Activated naive CD4-positive, alpha-beta T cell treated with anti-CD3 and anti-CD28 coated beads, Interleukin-2, amount 50 U/mL, for 16 hours (primary cell): ENCODE measurements at places on chromosomes 2 and 18.

GRCh38 chr2:46384457-46384815, 87.2 kb downstream of the EPAS1 start:
- no peak for DNase-seq

DNA sequence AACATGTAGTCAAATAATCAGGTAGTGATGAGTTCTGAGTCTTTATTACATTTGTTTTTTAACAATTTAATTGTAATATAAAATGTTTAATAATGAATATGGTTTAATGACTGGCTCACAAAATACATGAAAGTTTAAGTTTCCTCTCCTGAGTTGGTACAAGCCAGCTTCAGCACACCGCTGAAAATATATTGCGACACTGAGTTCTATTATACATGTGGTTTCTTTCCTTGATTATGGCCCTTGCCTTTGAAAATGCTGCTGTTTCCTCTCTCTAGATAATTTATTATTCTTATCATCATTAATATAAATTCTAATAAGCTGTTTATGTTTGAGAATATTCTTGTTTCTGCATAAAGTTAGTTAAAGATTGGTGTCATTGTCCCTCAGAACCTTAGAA, 249.3 kb downstream of the PARD3B start:
- DNase-seq: no peak

GRCh38 chr18:79379251-79379905, 16.4 kb upstream of the NFATC1 start:
- DNase-seq: no peak

DNA sequence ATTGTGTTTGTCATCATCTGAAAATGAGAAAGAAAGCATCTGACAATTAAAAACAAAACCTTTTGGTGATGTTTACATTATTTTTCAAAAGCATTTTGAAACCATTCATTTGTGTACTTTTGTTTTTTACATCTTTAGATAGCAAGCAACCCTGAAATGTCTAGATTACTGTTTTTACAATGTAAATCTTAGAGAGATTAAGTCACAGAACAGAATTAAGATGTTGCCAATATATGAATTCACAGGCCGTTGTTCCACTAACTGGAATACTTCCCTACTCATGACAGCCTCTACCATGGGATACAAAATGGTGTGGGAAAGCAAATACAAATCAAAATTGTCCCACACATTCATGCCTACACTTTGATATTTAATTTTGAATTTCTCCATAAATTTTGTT, 480.0 kb upstream of the ZEB2 start:
- no peak for DNase-seq

GRCh38 chr18:3265564-3266033, 3.7 kb downstream of the MYL12B start:
- no peak for DNase-seq

DNA sequence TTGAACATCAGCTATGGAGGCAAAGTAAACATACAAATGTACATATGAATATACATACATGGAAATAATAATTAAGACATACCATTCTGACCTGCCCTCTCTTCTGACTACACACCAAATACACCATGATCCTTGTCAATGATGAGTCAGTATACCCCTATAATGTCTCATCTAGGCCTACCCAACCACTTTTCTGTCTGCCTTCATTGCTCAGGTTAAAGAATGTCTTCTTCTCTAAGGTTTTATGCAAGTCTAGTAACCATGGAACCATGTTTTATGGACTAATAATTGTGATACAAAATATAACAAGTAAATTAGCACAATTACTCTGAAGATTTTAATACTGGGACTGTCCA, 128.7 kb downstream of the NCKAP5 start:
- DNase-seq: no peak

- no peak for DNase-seq
These were observed 17.3 kb downstream of the NFATC1 start for GRCh38 chr18:79413025-79413424.

- no peak for DNase-seq
These were observed 36.2 kb downstream of the ASB1 start for GRCh38 chr2:238462782-238463396.

GRCh38 chr18:28124131-28125029, 52.5 kb downstream of the CDH2 start:
- DNase-seq: no peak

DNA sequence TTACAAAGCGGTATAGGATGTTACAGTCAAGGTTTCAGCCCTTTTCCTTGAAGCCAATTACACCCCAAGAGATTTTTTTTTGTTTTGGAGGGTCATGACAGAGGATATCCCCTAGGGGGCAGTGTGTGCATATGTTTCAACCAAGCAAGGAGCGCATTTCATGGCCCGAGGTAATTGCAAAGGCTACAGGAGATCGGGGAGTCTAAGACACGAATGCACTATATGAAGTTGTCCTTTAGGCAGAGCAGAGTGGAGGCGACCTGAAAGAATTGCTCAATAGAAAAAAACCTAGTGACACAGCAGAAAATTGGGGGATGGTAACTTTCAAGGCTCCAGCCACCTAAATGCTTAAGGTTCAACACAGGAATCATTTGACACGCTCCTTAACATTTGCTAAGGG, 219.8 kb upstream of the PARD3B start:
- DNase-seq: peak; percentile 40

DNA sequence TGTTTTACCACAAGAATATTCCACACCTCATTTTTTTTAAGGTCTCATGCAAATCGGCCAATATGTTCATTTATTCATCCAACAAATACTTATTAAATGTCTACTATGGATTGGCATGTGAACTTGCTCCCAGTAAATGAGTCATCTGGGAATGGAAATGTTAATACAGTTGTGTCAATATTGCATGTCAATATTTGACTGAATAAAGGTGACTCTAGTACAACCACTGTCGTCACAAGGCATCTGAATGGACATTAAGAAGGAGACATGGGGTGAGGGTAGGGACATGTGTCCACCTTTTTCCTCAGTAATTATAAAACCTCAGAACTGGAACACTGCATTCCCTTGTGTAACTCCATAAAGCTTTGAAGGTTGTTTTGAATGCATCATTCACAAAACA, 365.4 kb downstream of the ADCYAP1 start:
- no peak for DNase-seq

DNA sequence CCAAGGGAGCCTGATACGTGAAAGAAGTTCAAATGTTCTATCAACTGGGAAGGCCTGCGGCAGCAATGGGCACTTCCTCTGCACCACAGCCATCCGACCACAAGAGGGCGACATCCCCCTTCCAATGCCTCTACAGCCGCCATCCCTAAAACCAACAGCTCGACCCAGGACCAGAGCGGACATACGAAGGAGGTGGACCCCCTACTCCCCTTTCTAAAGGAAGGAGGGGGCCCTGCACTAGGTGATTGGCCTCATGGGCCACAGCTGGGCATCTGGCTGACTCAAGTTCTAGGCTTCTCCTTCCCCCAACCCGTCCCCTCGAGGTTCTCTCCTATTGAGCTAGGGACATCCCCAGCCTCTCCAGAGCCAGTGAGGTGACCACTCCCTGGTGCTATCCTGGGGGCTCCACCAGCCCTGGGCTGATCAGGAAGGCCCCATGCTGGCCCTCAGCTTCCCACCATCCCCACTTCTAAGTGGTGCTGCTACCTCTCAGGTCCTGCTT, 217.2 kb downstream of the TNS1 start:
- peak; percentile 71 for DNase-seq

DNA sequence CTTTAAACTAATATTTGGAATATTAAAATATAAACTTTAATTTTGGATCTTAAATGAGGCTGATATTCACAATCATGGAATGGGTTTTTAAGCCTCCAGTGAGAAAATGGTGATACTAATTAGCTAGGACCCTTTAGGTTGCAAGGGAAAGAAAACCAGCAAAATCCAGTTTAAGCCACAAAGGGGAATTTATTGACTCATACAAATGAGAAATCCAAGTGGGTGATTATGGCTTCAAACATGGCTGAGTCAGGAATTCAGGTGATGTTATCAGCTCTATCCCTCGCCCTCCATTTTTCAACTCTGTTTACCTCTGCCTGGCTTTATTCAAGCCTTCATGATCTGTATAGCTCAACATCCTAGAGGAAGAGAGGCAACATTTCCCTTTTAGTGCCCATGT, 75.3 kb upstream of the DLX2 start:
- no peak for DNase-seq

DNA sequence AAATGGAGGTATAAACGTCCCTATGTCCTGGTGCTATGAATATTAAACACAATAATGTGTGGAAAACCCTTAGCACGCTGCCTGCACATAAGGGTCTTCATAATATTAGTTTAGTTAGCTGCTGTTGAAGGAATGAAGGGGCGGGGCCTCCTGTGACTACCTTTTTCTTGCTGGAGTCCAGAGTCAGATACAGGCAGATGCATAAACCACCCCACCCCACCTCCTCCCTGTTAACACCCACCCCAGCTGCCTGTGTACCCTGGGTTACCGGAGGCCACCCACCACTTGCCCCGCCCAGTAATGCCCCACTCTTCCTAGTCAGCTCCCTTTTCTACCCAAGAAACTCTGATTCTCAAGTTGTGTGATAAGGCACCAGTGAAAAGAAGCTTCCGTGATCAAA, 158.4 kb downstream of the EN1 start:
- no peak for DNase-seq

- DNase-seq: no peak
These were observed 34.5 kb upstream of the FOSL2 start for GRCh38 chr2:28357948-28358667.

- no peak for DNase-seq
These were observed 52.9 kb downstream of the ANKRD12 start for GRCh38 chr18:9189491-9189890.

DNA sequence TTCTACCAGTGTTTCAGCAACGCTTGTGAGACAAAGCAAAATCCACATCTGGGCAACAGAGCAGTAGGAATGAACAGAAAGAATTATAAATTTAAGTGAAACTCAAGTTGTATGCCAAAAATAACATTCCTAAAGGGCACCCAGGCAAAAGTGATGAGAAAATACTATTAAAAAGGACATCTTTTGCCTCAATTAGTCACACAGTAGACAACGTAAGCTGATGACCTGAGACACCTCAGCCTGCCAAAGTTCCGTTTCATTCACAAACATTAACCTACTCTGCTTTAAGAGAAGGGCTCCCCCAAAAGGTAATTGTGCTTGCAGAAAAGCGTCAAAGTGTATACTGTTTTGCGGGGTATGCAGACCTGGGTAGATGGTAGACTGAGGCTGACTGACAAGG, 7.2 kb downstream of the HDLBP start:
- no peak for DNase-seq

GRCh38 chr2:31404827-31405226, 9.7 kb downstream of the XDH start:
- DNase-seq: no peak

DNA sequence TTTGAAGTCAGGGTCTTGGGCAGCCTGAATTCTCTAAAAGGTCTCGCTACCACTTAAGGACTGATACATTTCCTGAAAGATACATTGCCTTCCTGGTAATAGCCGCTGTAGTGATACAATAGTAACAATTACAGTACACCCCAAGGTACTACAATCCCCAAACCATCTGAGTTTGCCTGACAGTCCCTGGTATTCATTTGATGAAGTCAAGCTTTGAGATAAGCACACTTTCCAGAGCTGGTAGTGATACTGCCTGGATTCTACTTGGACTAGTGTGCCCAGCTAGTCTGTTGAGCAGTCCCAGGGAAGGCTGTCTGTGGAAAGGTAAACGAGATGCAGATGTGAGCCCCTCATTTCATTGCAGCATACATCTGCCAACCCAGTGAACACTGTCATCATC, 24.4 kb upstream of the ITGB6 start:
- no peak for DNase-seq

DNA sequence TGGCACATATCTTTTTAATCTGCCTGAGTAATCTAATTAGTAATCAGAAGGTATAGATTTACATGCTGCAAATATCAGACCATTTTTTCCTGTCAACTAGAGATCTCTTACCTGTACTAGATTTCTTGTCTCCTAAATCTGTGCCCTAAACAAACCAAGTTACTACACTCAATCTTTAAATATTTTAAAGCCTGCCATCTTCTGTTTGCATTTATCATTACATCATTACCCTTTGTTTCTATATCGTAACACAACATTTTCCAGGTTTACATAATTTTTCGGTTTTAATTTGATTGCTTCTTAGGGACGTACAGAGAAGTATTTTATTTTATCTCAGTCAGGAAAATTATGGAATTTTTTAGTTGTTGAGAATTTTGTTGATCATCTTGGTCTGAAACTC, 25.7 kb downstream of the PSMA8 start:
- no peak for DNase-seq

DNA sequence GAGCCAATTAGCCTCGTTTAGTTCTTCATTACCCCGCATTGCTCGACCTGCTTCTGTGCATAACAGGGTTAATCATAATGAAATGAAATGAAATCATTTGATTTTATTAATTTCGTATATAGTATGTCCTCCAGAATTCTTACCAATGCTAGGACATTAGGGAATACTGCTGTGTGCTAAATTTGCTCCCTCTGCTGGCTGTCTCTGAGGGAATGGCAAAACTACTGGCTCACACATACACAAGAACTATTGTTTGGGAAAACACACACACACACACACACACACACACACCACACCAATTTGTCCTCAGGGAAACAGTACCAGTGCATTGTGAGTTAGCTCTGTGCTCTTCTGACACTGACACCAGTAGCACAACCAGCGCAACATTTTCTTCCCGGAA, 273.3 kb upstream of the TCF4 start:
- no peak for DNase-seq

GRCh38 chr2:23412556-23413155, 27.7 kb downstream of the KLHL29 start:
- DNase-seq: no peak

GRCh38 chr2:227703961-227704360, 13.9 kb downstream of the SLC19A3 start:
- DNase-seq: no peak

- no peak for DNase-seq
These were observed 69.9 kb downstream of the RTTN start for GRCh38 chr18:70135604-70136003.

DNA sequence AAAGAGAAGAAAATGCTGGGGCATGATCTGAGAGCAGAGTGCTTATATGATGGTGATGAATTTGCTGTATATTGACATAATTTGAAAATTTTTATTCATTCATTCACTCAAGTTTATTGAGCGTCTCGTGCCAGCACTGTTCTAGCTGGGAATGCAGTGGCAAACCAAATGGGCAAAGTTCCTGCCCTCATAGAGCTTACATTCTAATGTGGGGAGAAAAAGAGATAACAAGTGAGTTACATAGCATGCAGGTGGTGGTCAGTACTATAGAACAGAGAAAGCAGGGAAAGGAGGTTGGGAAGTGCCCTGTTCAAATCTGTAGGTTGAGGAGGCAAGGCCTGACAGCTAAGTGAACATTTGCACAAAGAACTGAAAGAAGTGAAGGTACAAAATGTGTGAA, 4.3 kb downstream of the CEP192 start:
- DNase-seq: no peak
